ENCODE measurements at places on chromosomes 12 and 14.

- no peak for DNase-seq
Observed at GRCh38 chr14:95040708-95041476, 116.4 kb downstream of the DICER1 start.

DNA sequence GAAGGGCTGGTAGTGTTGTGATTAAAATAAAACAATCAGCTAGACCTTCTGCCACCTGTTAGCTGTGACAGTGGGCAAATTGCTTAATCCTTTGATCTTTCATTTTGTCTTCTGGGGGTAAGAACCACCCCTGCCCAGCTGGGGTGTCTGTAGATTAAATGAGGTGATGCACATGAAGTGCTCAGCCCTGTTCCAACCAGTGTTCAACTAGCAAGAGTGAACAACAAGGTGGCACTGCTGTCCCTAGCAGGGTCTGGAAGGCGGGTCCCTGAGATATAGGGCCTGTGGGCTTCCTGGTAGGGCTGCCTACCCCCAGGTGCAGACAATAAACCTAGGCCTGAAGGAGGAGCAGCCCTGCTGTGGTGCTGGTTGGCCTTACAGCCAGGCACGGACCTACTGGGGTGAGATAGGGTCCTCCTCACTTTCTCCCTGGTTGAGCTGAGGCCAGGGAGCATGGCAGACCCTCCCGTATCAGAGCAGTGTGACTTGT, 60.6 kb downstream of the ARL6IP4 start:
- DNase-seq: no peak

- DNase-seq: no peak
Observed at GRCh38 chr14:24692382-24693352, 58.7 kb upstream of the GZMB start.

GRCh38 chr12:71702590-71702989, 16.7 kb downstream of the TMEM19 start:
- no peak for DNase-seq

DNA sequence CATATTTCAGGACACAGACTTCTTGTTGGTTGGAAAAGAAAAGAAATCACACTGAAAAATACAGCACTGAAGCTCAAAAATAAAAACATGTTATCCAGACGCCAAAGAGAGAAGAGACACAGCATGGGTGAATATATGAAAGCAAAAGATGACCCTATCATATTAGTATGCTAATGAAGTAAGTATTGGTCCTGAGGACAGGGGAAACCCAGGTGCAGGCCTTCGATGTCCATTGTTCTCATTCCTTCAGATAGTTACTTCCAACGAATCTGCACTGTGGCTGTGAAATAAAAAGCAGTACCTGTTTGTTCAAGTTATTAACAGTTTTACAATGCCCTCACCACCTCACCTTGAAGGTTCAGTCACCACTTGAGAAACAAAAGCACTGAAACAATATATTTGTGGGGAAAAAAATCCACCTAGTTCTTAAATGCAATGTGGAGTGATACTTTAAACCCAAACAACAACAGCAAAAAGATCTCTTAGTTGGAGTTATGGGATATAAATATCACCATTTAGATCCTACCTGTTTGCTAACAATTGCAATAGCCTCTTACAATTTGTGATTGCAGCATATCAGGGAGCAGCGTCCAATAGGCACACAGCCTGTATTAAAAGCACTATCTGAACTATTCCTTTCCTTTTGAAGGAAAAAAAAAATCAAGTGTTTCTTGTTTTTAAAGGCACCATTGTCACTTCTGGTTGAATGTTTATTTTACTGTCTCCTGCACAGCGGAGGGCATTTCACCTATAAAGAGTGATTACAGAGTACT, 188.1 kb downstream of the BCAT1 start:
- no peak for DNase-seq

DNA sequence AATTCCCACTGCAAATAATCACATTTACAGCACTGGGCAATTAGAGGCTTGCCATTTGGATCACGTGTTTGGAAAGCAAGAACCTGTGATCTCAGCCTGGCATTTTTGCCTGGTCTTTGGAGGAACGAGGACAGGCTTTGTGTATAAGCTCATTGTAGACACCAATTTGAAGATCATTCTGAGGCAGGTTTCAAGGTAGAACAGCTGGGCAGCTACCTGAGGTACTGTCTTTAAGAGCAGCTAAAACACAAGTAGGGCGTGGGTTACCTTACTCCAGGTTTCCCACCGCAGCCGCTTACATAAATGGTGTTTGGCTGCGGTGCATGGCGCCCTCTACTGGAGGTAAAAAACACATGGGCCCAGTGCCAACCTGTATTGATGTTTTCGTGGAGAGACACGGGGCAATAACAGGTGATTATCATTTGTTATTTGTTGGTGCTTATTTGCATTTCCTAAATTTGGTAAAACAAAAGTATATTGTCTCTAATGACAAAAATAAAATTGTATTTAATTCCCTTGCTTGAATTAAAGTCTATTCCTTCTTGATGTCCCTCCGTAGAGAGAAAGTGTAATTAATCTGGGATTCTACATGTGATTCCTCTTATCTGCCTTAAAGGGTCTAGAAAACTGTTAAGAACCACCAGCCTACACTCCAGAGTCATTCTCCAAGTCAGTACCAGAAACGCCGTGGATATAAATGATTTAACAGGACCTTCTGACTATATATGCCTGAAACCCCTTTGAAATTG, 69.7 kb downstream of the SVOP start:
- DNase-seq: peak; percentile 74

DNA sequence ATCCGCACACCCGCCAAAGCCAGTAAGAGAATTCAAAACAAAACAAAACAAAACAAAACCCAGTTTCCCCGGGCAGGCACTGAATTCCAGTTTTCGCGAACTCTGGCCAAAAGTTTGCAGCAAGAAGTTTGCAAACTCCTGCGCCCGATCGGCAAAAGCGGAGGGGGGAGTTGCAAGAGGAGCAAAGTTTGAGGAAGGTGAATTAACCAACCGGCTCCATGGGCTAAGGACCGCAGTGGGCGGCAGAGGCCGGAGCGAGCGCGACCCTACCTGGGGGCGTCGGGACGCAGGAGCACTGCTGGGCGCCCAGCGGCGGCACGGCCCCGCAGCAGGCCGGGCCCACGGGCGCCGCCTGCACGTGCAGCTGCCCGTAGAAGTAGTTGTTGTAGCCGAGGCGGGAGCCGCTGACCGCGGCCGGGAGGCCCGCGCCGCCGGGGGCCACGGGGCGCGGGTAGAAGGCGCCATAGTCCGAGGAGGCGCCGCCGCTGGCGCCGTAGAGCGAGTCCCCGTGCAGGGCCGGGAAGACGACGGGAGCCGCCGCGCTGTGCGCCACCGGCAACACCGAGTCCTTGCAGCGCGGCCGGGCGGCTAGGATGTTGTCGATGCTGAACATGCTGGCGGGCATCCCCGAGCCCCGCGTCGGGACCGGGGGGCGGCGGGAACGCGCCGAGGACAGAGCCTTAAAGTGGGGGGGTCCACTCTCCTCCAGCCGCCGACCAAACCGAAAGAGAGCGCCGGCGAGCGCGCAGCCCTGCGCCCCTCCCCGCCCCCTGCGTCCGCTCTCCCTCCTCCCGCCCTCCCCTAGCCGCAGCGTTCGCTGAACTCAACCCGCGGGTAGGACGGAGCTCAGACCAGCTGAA, at the start of gene GSC:
TSS of gene GSC (minus strand) at position 723 of the 860 bp plus-strand sequence. CDS start at position 625, 98 bp downstream.
- no peak for DNase-seq

DNA sequence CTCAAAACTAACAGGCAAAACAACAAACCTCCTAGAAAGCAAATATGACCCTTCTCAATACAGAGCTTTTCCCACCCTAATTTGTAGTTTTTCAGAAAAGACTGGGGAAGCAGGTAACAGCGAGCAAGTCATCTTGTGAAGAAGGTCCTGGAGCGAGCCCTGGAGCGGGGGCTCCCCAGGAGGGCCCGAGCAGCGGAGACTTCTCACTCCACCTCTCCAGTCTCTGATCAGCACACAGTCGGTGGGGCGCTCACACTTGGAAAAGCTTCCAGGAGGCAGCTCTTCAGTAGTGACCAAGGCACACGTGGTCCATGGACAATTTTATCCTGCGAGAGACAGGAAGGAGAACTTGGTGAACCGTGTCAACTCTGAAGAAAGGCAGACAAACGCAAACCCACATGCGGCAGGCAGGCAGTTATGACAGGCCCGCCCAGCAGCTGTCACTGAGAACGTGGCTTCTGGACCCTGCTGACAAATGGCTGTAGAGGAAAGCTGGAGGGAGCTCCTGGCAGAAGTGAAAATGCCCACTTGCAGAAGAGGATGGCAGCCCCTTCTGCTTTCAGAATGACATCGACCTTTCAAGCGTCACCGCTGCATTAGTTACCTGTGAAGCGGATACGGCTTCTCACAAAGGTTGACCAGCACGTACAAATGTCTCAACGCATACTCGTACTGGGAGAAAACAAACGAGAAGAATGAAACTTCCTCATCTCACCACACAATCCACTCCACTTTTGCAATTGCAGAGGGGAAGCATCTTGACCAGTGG, 44.2 kb downstream of the LGMN start:
- no peak for DNase-seq

- no peak for DNase-seq
Observed at GRCh38 chr12:115335594-115335993, 651.6 kb upstream of the TBX3 start.

DNA sequence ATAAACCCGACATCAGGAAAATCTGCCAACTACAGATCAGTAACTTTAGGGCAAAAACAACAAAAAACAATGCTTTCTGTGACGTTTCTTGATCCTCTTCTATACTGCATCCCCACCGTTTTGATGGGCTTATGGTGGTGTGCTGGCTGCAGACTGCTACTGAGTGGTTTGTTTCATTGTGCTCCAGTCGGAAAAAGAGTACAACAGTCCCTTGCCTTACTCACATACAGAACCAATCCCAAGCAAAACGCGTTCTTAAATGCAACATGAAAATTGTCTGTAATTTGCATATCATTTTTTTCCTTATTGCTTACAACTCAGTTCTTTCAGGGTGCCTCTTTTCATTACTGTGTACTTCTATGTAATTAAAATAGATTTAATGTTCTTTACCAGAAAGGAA, 2.3 kb downstream of the ETV6 start:
- DNase-seq: no peak

DNA sequence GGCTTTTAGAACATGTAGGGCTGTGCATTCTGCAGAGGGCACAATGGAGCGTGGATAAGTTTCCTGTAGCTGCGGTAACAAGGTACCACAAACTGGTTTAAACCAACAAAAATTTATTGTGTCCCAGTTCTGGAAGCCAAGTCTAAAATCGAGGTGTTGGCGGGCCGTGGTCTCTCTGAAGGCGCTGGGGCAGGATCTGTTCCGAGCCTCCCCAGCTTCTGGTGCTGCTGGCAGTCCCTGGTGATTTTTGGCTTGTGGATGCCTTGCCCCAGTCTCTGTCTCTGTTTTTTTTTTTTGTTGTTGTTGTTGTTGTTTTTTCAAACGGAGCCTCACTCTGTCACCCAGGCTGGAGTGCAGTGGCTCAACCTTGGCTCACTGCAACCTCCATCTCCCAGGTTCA, 77.5 kb downstream of the ACACB start:
- DNase-seq: no peak

DNA sequence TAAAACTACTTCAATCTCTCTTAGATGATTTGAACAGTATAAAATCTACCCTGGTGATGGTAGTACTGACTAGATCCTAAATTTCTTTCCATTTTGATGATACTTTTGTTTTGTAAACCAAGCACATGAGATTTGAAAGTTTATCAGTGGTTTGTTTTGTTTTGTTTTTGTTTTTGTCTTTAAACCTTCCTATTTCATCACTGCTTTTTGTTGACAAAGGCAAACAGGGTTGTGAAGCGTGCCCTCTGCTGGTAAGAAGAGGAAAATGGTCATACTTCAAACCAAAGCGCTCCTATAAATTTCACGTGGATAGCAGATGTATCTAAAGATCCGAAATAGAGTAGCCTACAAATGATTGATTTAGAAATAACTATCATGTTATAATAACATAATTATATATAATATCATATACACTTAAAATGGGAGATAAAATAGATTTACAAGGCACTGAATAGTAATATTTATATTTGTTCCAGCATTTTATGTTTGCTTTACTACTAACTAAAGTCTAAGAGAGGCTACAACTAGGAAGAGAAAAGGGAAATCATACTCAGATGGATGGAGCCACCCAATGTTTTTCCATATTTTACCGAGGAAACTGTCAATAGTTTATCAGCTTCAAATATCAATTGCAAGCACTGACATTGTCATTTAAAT, 254.0 kb upstream of the USP15 start:
- DNase-seq: peak; percentile 32

- DNase-seq: no peak
Observed at GRCh38 chr12:72133497-72134055, 138.6 kb upstream of the TRHDE start.

DNA sequence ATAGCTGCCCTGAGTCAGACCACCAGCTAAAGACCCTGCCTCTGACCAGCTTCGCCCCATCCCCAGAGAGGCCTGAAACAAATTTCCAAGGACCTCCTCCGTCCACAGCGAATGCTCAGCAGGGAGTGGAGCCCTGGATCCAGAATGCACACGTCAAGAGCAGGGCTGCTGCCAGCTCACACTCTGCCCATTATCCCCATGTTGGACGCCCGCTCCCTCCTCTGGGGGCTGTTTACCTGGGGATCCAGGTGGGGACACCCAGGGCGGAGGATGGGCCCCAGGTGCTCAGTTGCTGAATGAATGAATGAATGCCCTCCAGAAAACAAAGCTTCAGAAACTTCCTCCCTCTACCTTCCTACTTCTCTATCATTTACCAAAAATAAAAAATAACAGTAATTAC, 18.1 kb downstream of the BCL11B start:
- DNase-seq: no peak

- no peak for DNase-seq
Observed at GRCh38 chr12:59294221-59294620, 301.6 kb upstream of the SLC16A7 start.

GRCh38 chr12:49092086-49092815, 2.4 kb downstream of the DHH start:
- DNase-seq: peak; percentile 75

GRCh38 chr14:86055512-86056075, 525.6 kb downstream of the FLRT2 start:
- no peak for DNase-seq

DNA sequence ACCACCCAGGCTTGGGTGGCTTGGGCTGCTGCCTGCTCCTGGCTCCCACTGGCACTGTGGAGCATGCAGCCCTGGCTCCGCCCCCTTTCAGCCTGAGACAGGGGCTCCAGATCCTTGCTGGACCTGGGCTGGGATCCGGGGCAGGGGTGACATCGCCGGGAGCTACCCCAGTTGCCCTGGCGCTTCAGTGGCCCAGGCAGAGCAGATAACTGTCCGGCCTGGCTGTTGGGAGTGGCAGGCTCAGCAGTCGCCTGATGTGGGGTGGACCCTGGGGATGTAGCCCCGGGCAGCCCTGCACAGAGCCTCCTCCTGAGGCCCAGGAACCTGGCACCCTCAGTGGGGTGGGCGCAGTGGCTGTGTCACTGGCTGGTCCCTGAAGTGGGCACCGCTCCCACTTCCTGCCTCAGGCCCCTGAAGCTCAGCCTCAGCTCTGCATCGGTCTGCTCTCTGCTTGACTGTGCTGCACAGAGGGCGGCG, 57.9 kb downstream of the FUT8 start:
- DNase-seq: no peak

Measured in neuronal stem cell (in vitro differentiated cells).